ENCODE measurements at places on chromosomes 16 and 17.

- peak; percentile 61 for DNase-seq
Observed at GRCh38 chr17:78924481-78925151, 571 bp downstream of the TIMP2 start.

- no peak for DNase-seq
Observed at GRCh38 chr17:72282439-72283029, 161.7 kb downstream of the SOX9 start.

DNA sequence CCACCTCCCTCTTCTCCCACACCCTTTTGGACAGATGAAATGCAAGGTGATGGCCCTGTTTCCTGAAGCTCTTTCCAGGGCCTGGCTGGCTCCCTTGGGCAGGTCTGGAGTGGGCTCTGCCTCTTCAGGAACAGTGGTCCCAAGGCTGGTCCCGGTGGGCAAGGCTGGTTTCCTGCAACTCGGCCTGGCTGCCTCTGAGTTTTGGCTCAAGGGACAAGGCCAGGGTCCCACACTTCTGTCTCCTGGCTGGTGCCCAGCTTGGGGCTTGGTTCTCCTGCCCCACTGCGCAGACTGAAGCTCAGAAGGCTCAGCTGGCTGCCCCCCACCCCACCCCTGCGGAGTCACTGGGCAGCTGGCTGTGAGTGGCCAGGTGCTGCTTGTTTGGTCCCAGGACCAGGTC, 3.8 kb upstream of the ACTG1 start:
- peak; percentile 34 for DNase-seq

DNA sequence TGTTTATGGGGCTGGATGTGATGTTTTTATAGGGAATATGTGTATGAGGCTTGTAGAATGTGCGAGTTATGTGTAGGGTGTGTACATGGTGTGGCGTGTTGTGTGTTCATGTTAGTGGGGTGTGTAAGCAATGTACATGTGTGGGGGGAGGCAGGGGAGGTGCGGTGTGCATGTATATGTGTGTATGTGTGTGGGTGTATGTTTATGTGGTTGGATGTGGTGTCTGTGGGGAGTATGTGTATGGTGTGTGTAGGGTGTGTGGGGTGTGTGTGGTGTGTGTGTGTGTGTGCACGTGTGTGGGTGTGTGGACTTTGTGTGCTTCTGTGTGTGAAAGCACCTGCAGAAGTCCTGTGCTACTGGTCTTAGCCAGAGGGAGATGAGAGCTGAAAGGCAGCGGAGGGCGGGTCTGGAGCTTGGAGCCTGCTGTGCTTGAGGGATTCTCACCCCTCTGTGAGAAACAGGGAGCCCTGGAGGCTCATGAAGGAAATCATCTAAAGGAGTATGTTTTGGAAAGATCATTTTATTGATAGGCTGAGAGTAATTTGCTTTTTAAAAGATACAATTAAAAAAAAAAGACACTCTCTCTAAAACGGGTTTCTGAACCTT, 222.7 kb downstream of the HS3ST4 start:
- no peak for DNase-seq

GRCh38 chr16:11583889-11584565, 2.7 kb downstream of the LITAF start:
- DNase-seq: no peak

DNA sequence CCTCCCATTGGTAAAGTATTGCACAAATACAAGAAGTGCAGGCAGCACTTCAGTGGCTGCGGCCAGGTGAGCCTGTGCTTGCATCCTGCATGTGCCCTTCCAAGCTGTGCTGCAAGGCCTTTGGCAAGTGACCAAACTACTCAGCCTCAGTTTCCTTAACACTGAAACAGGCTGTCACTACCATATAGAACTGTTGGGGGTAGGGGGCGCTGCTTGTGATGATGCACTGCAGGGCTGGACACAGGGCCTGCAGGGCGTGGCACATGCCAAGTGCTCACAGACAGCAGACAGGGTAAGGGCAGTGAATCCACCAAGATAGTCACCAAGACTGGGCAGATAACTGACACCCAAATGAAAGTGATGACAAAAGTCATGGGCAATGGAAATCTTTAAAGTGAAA, 65.6 kb upstream of the SREBF1 start:
- no peak for DNase-seq

- no peak for DNase-seq
Observed at GRCh38 chr16:85642762-85643358, 29.7 kb downstream of the GSE1 start.

GRCh38 chr17:74330446-74330845, 4.4 kb downstream of the KIF19 start:
- DNase-seq: no peak

- peak; percentile 90 for DNase-seq
Observed at GRCh38 chr17:2058586-2059546, 4.0 kb downstream of the HIC1 start.

GRCh38 chr17:77115947-77116346, 24.8 kb upstream of the SEC14L1 start:
- no peak for DNase-seq

DNA sequence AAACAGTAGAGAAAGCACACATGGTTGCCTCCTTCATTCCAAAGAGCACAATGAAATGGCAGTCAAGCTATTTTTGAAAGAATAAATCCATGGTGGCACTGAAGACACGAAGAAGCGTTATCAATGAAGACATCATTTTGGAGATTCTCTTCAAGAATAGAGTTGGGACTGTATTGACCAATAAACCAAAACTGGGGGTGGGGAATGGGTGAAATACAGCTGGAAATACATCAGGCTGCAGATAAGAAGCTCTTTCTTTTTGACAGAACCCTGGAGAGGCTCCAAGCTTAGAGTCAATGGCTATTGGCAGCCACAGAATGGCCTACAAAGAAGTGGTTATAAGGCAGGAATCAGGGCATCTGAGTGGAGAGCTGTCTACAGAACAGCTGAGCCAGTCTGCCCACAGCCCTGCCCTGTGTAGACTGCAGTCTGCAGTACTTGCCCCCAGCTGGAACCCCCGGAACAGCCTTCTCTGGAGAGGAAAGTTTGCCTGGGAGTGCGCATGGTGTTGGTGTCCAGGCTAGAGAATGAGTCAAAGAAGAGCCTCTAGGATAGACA, 100.4 kb downstream of the STX8 start:
- no peak for DNase-seq

DNA sequence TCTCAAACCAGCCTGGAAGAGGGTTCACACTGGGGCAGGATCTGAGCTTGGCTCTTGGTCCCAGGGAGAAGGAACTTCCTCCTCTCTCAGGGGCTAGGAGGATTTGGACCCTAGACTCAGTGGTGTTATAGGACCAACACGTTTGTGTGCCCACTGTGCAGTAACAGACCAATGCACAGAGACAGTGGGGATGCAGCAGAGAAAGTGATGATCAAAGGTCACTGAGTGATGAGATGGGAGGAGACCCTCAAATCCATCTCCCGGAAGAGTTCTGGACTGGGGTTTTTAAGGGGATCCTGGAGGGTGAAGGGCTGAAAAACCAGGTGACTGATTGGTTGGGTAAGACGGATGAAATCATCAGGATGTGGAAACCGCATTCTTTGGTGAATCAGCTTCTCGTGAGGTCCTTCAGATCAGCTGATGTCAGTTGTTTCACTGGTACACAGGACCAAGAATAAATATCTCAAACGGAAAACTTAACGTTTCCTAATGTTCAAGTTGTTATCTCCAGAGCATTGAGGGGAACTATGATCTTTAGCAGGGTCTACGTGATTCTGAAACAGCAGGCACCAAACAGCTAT, 3.3 kb upstream of the VAC14 start:
- DNase-seq: no peak

DNA sequence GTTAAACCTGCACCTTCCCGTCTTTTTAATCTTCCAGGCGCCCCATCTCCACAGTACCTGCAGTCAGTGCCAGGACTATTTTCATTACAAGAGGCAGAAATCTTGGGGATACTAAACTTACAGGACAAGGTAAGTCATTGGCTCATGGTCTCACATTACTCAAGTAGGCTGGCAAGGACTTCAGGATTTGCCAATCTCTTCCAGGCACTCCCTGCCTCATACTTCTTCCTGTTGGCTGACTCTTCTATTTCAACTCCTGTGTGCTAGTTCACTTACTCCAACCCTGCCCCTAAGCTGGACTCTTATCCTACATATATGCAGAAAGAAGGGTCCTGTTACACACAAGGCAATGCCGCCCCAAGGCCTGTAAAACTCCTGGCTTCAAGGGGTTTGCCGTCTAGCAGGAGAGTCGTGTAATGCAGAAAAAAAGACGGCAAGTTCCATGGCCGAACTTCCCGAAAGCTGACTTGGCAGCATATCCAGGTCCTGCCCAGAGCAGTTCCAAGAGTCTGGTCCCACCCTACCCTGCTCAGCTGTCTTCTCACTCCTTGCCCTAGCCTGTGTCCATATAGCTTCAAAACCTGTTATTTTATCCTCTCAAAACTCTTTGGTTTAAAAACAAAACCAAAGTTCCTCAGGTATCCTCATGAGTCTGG, 14.8 kb downstream of the ERN1 start:
- no peak for DNase-seq

GRCh38 chr16:11639925-11640899, 28.0 kb upstream of the SNN start:
- DNase-seq: peak; percentile 87
